ENCODE measurements at places on chromosomes 12 and 14. TPM values are rescaled to one million over a fixed set of nuclear protein-coding genes. Genes with fewer than 3 reads are reported as not detected.

- DNase-seq = no peak
- H3K27me3 ChIP-seq = no peaks in the 10 kb centered on the region
- peaks cover 4% of the 10 kb centered on the region for H3K4me1 ChIP-seq
Observed at GRCh38 chr12:15693228-15693911, 95.8 kb downstream of the EPS8 start.

DNA sequence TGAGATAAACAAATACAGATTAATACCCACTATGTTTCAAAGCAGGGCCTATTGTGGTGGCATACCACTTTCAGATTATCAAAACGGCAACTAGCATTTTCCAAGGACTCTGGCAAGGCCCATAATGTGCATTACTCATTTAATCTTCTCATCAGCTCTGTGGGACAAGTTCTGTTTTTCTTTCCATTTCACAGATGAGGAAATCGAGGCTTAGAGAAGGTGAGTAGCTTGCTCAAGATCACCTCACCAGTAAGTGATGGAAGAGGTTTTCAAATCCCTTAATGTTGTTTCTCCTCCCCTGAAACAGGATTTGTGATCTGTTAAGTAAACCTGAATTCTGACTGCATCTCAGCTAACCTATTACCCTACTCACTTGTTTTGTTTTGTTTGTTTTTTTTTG, 3.9 kb upstream of the PYGL start:
- H3K27me3 ChIP-seq = peaks cover 1% of the 10 kb centered on the region
- no peak overlapping the region for H3K27ac ChIP-seq
- no peak for DNase-seq
- no peaks in the 10 kb centered on the region for H3K4me1 ChIP-seq
- H3K4me3 ChIP-seq = no peak overlapping the region

GRCh38 chr12:93616584-93617101, 44.2 kb downstream of the SOCS2 start:
- no peaks in the 10 kb centered on the region for H3K27me3 ChIP-seq
- peaks cover 2% of the 10 kb centered on the region for H3K4me1 ChIP-seq
- no peak overlapping the region for H3K4me3 ChIP-seq
- H3K36me3 ChIP-seq = no peaks in the 10 kb centered on the region
- H3K27ac ChIP-seq = no peak overlapping the region

GRCh38 chr12:132145334-132145733, 1.1 kb downstream of the NOC4L start:
- H3K4me3 ChIP-seq = peak overlapping the region; percentile 97
- no peak for DNase-seq
- no peaks in the 10 kb centered on the region for H3K4me1 ChIP-seq

DNA sequence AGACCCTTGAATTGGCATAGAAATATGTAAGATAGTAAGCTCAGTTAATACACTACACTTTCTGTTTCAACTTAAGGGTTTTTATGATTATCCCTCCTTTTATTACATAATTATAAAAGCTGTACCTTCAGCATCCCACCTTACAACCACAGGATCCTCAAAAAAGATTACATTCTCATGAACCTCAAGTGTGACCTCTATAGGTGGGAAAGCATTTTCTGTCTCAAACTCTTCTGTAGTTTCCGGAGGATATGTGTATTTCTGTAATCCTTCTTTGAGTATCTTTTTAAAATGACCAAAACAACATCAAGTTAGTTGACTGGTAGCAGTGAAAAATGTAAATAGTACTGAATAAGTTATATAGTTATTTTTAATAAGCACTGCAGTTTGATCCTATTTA, 75.9 kb downstream of the DNAI7 start:
- H3K4me3 ChIP-seq = no peak overlapping the region
- no peaks in the 10 kb centered on the region for H3K27me3 ChIP-seq
- no peak overlapping the region for H3K27ac ChIP-seq
- H3K4me1 ChIP-seq = no peaks in the 10 kb centered on the region

- no peak overlapping the region for H3K4me3 ChIP-seq
- no peaks in the 10 kb centered on the region for H3K36me3 ChIP-seq
- no peaks in the 10 kb centered on the region for H3K27me3 ChIP-seq
Observed at GRCh38 chr12:54974279-54974678, 10.3 kb downstream of the TESPA1 start.

GRCh38 chr14:89185919-89186855, 230.8 kb downstream of the FOXN3 start:
- no peaks in the 10 kb centered on the region for H3K27me3 ChIP-seq
- no peak for DNase-seq
- H3K27ac ChIP-seq = peak overlapping the region; percentile 65
- H3K36me3 ChIP-seq = no peaks in the 10 kb centered on the region

GRCh38 chr12:1324910-1325309, 269.5 kb downstream of the FBXL14 start:
- H3K36me3 ChIP-seq = no peaks in the 10 kb centered on the region
- H3K27me3 ChIP-seq = no peaks in the 10 kb centered on the region
- H3K27ac ChIP-seq = no peak overlapping the region
- no peak overlapping the region for H3K4me3 ChIP-seq

DNA sequence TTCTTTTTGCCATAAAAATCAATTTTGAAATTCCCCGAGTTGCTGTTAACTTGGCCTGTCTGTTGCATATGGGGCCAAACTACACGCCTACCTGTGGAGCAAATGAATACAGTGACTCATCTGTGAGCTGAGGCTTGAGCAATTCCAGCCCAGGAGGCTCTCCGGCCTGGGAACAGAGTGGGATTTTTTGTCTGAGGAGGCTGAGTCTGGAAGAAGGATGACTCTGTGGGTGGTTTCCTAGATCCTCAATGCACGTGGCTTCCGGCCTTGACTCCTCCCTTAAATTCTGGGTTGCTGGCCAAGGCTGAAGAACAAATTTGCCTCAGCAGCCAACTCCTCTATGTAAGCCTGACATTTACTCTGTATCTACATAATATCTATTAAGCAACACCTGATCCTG, 124.1 kb downstream of the SSPN start:
- H3K36me3 ChIP-seq = no peaks in the 10 kb centered on the region
- no peak overlapping the region for H3K4me3 ChIP-seq
- DNase-seq = no peak
- H3K27me3 ChIP-seq = no peaks in the 10 kb centered on the region
- peaks cover 1% of the 10 kb centered on the region for H3K4me1 ChIP-seq

- H3K27me3 ChIP-seq = no peaks in the 10 kb centered on the region
- H3K36me3 ChIP-seq = no peaks in the 10 kb centered on the region
- H3K4me3 ChIP-seq = no peak overlapping the region
- DNase-seq = no peak
Observed at GRCh38 chr12:93944911-93945310, 203.5 kb upstream of the PLXNC1 start.

- H3K4me3 ChIP-seq = no peak overlapping the region
- H3K27ac ChIP-seq = no peak overlapping the region
- DNase-seq = peak; percentile 46
- H3K36me3 ChIP-seq = peaks cover 12% of the 10 kb centered on the region
Observed at GRCh38 chr12:109930028-109930800, 30.1 kb downstream of the TCHP start.

DNA sequence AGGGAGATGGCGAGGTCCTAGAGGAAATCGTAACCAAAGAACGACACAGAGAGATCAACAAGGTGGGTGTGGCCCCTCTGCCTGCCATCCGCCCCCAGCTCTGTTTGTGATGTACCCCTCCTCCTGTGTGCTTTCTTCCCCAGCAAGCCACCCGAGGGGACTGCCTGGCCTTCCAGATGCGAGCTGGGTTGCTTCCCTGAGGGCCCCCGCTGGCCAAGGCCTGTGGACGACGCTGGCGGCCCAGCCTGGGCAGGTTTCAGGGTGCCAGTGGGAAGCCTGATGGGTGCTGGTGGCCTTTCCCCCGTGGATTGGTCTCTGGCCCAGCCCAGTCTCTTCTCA, 2.0 kb downstream of the ARL6IP4 start:
- DNase-seq = no peak
- H3K4me1 ChIP-seq = peaks cover 38% of the 10 kb centered on the region
- H3K36me3 ChIP-seq = no peaks in the 10 kb centered on the region

GRCh38 chr12:110179291-110179690, 55.1 kb downstream of the IFT81 start:
- H3K4me1 ChIP-seq = peaks cover 4% of the 10 kb centered on the region
- DNase-seq = no peak
- no peak overlapping the region for H3K4me3 ChIP-seq
- no peak overlapping the region for H3K27ac ChIP-seq

DNA sequence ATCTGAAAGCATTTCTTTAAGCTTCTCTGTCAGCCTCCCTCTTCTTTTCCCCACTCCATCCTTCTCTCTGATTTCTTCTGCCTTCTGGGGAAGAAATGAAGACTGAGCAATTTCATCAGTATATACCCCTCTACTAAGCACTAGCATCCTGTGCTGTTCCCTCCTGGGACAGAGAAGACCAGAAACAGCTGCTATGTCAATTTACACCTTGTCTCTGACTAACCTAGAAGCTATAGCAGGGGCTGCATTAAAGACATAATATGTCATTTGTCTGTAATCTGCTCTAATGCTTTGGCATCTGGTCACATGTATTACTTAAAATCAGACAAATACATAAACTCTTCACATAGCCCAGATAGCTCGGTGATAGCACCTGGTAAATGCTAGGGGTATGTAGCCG, 296.9 kb downstream of the PAWR start:
- no peak overlapping the region for H3K4me3 ChIP-seq
- H3K4me1 ChIP-seq = no peaks in the 10 kb centered on the region
- H3K27ac ChIP-seq = no peak overlapping the region
- H3K36me3 ChIP-seq = no peaks in the 10 kb centered on the region
- DNase-seq = no peak

DNA sequence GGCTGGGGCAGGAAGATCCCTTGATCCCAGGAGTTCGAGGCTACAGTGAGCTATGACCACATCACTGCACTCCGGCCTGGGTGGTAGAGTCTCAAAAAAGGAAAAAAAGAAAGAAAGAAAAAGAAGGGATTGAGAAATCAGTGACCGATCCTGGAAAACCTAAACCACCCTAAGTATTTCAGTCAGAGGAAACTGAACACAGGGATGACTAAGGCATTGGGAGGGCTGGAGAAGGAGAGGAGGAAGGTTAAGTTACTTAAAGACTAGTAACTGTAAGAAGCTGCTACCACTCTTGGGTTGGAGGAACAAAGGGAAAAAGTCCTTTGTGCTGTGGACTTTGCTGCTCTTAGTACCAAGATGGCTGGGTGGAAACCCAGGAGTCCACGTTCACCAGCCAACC, 10.6 kb downstream of the HHIPL1 start:
- no peaks in the 10 kb centered on the region for H3K4me1 ChIP-seq
- no peak overlapping the region for H3K27ac ChIP-seq
- H3K27me3 ChIP-seq = peaks cover 16% of the 10 kb centered on the region

DNA sequence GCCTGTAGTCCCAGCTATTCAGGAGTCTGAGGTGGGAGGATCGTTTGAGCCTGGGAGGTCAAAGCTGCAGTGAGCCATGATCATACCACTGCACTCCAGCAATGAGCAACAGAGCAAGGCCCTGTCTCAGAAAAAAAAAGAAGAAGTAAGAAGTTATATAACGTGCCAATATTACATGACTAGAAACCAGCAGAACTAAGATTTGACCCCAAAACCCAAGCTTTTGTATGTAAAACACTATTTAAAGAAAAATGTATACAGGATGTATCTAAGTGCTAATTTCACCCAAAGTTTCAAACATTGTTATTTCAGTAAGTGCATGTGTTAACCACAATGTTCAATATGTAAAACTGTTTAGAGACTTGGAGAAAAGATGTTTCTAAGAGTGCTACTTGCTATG, 94.7 kb downstream of the SLC5A8 start:
- no peak overlapping the region for H3K4me3 ChIP-seq
- no peaks in the 10 kb centered on the region for H3K27me3 ChIP-seq
- H3K27ac ChIP-seq = no peak overlapping the region
- no peaks in the 10 kb centered on the region for H3K36me3 ChIP-seq

- H3K27me3 ChIP-seq = no peaks in the 10 kb centered on the region
- no peaks in the 10 kb centered on the region for H3K4me1 ChIP-seq
- H3K27ac ChIP-seq = no peak overlapping the region
- H3K36me3 ChIP-seq = no peaks in the 10 kb centered on the region
Observed at GRCh38 chr12:122013791-122014590, 7.7 kb upstream of the BCL7A start.

DNA sequence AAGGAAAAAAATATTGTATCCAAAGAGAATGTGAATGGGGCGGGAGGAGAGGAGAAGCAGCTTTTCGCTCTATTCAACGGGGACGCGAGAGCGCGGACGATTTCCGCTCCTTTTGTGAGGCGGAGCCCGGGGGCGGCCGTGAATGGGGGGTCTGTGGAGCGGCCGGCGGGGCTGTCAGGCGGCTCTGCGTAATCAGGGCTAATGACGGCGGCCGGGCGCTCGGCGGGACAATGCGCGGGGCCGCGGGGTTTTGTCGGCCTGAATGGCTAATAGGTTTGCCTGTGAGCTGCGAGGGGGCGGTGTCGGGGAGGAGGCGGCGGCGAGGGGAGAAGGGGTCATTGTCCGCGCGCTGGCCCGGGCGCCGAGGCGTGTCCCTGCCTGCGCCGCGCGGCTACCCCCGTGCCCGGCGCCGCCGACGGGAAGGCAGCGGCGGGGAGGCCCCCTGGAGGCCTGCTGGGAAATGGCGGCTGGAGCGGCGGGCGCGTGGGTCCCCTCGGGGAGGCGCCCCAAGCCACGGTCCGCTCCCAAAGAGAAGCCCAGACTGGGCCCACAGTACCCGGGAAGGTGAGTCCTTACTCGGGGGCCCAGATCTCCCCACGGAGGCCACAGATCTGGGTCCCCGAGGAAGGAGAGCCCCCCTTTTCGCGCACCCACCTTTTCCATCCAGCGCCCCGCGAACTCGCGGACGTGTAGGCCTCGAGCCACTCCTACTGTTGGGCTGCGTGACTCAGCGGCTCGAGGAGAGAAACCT, 6.0 kb downstream of the SIX6 start:
- no peak overlapping the region for H3K27ac ChIP-seq
- H3K36me3 ChIP-seq = no peaks in the 10 kb centered on the region
- peaks cover under 1% of the 10 kb centered on the region for H3K4me1 ChIP-seq
- peak; percentile 69 for DNase-seq
- peaks cover 73% of the 10 kb centered on the region for H3K27me3 ChIP-seq

DNA sequence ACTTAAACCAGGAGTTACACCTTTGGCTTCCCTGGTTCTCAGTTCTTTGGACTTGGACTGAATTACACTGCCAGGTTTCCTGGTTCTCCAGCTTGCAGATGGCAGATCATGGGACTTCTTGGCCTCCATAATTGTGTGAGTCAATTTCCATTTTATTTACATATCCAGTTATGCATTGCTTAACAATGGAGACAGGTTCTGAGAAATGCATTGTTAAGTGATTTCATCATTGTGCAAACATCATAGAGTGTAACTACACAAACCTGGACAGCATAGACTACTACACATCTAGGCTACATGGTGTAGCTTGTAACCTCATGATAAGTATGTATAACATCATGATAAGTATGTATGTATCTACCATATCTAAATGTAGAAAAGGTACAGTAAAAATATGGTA, 276.1 kb upstream of the BTG1 start:
- no peaks in the 10 kb centered on the region for H3K36me3 ChIP-seq
- H3K27me3 ChIP-seq = no peaks in the 10 kb centered on the region
- DNase-seq = no peak
- no peak overlapping the region for H3K27ac ChIP-seq

The GPD1 gene
- 20.0 TPM for total RNA-seq

The GALNT4 gene
- total RNA-seq = 9.6 TPM

The NUBPL gene
- total RNA-seq = 20.9 TPM

The DPPA3 gene
- not detected for total RNA-seq

The KRT73 gene
- total RNA-seq = not detected

The GLT1D1 gene
- 1.5 TPM for total RNA-seq

The AGAP2 gene
- total RNA-seq = 1.5 TPM

The VDR gene
- 27.4 TPM for total RNA-seq

The GCH1 gene
- total RNA-seq = 7.2 TPM

The DBX2 gene
- not detected for total RNA-seq

The BHLHE41 gene
- total RNA-seq = 39.0 TPM

The ARMH4 gene
- 1.8 TPM for total RNA-seq

The GMFB gene
- 55.8 TPM for total RNA-seq

The ABCB9 gene
- total RNA-seq = 6.7 TPM

The LMNTD1 gene
- total RNA-seq = 5.3 TPM

The NABP2 gene
- 11.3 TPM for total RNA-seq

The SMCO3 gene
- total RNA-seq = 0.80 TPM

The SERPINA10 gene
- 0.21 TPM for total RNA-seq

The TMEM116 gene
- total RNA-seq = 40.1 TPM

The PKP2 gene
- total RNA-seq = 10.4 TPM

The PMCH gene
- total RNA-seq = not detected

The SMOC1 gene
- 1.9 TPM for total RNA-seq

Measured in lung (tissue), 17 donors.